ENCODE measurements at places on chromosomes 2 and 18.

DNA sequence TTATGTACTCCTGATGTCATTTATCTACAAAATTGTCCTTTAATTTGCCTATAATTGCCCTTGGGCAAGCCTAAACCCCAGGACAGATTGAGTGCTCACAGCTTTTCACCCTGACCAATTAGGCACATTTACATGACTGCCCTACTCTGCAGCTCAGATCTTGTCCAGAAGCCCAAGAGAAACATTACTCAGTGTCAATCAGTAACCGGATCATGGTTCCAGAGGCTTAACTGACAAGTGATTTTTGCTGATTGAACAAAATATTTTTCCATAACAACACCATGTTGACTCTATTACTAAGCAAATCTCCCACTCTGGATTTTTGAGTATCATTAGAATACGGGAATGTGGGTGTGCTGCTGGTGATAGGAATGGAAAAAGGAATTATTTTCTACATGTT lies 465.4 kb upstream of the TNP1 start:
- DNase-seq: no peak

DNA sequence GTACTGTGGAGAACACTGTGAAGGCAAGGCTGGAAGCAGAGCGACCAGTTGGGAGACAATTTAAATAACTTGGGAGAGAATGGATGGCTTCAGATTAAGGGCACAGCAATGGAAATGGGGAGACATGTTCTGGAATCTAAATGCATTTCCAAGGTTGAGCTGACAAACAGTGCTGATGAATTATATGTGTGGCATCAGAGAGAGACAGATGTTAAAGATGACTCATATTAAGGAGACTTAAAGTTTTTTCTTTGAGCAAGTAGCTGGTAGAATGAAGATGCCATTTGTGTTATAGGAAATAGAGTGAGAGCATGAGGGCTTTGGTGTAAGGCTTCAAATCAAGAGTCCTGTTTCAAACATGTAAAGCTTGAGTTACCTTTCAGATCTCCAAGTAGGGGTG lies 441.8 kb downstream of the SETBP1 start:
- DNase-seq: no peak

DNA sequence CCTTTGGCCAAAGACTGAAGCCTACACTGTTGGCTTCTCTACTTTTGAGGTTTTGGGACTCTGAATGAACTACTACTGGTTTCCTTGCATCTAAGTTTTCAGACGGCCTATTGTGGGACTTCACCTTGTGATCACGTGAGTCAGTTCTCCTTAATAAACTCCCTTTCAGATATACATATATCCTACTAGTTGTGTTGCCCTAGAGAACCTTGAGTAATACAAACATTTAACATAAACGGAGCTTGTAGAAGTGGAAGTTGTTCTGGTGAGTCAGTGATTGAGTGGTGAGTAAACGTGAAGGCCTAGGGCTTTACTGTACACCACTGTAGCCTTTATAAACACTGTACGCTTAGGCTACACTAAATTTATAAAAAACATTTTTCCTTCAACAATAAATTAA lies 107.2 kb upstream of the CDH2 start:
- DNase-seq: no peak

- DNase-seq: no peak
Observed at GRCh38 chr18:75209951-75210258, 692 bp upstream of the TSHZ1 start.

GRCh38 chr2:195824478-195824877 lies 167.5 kb downstream of the SLC39A10 start:
- no peak for DNase-seq

- DNase-seq: no peak
Observed at GRCh38 chr2:60641811-60642788, 88.6 kb upstream of the BCL11A start.

DNA sequence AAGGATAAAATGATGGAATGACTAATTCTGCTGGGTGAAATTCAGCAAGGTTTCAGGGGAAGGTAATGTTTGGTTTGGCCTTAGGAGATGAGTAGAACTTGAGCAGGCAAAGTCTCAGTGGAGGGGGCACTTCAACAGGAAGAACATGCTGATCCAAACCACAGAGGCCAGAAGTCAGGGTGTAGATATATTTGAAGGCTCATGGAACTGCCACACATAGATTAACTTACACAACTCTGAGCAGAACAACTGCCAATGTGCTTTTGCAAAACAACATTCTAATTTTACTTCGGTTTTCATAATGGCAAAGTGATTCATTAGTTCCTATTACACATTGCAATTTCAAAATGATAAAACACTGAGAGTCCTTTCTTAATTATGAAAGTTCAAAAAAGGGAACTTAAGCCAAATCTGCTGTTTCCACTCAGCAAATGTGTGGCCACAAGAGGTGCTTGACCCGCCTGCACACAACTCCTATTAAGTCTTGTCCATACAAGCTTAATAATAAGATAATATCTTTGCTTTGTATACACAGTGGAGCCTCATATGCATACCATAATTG lies 284.8 kb downstream of the MREG start:
- DNase-seq: no peak

DNA sequence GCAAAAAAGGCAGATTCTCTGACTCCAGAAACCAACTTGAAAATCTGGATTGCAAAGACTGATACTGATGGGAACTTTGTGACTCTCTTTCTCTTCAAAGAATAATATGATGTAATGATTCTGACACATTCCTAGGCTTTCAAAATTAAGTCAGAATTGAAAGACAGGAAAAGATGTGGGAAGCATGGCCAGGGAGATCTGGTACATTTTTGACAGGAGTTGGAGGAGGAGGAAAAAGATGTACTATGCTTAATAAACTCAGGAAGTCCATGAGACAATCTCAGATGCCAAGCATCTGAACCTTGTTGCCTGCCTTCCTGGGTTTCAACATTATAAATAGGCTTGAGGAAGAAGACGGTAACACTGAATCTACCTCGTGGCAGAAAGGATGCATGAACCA lies 34.2 kb downstream of the KLF7 start:
- DNase-seq: no peak

- no peak for DNase-seq
Observed at GRCh38 chr18:24559526-24559925, 99.1 kb downstream of the HRH4 start.

- no peak for DNase-seq
Observed at GRCh38 chr2:26086155-26086637, 52.3 kb downstream of the RAB10 start.

- no peak for DNase-seq
Observed at GRCh38 chr18:39721712-39722111, 2156.1 kb upstream of the CELF4 start.

DNA sequence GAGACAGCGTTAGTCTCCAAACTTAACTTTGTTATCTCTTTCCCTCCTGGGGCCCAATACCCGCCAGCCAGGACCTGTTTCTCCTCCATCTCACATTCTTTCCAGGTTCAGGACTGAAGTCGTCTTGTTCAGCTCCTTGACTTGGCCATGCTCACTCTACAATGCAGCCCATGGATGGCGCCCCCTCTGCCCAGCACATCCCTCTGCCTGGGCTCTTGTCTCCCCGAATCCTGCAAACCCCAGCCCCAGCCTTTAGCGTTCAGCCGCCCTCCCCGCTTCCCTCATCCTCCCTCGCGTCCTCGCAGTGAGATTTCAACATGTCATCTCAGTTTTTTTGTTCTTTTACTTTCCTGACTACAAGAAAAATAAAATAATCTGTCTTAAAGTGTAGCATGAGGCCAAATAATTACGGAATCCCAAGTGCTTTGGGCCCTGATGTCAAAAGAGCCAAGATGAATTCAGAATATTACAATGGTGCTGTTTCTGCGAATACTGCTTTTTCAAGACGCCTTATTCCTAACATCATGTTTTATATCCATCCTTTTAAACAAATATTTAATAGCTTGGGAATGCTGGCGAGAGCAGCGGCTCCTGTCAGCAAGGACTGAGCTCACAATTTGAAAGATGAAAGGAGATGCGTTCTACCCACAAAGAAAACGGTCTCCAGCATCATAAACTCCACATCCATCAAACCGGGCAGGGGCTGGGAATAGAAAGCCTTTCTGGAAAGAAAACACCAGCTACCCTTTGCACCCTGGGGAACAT lies 1.0 kb downstream of the FAM178B start:
- no peak for DNase-seq

GRCh38 chr2:51003345-51004192 lies 28.4 kb downstream of the NRXN1 start:
- no peak for DNase-seq

GRCh38 chr2:15271941-15272542 lies 289.1 kb downstream of the NBAS start:
- no peak for DNase-seq

GRCh38 chr18:35019933-35020332 lies 21.3 kb upstream of the MAPRE2 start:
- no peak for DNase-seq

DNA sequence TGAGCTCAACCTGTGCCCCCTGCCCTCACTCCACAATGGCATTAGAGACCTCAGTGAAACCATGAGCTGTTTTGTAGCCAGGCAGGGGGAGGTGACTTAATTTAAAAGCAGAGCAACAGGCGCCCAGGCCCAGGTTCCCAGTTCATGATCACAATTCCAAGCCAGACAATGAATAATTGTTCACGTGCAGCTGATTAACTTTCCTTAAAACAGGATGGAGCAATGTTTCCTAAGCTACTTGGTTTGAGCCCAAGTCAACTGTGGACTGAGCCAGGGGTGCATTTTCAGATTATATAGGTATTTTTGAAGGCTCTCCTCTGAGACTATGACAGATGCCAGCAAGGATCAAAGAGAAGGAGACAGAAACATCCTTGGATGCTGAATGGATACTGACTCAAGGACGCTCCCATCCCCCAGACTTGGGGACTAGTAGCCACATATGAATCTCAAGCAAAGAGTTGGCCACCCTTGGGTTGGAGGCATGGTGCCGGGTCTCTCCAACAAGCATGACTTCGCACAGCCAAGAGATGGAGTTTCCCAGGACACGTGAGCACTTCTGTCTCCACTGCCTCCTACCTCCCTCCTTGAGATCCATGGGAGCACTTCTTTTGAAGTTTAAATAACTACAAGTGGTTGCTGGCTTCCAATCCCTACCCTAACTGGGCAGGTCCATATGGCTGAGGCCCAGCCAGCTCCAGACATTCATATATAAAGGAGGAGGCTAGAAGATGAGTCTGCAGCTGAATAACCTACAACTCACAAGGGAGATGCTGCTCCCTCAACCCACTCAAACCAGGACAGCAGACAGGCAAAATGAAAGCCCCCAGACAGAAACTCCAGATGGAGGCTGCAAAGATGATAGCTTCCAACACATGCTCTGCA lies 12.7 kb downstream of the SMAD7 start:
- DNase-seq: no peak

DNA sequence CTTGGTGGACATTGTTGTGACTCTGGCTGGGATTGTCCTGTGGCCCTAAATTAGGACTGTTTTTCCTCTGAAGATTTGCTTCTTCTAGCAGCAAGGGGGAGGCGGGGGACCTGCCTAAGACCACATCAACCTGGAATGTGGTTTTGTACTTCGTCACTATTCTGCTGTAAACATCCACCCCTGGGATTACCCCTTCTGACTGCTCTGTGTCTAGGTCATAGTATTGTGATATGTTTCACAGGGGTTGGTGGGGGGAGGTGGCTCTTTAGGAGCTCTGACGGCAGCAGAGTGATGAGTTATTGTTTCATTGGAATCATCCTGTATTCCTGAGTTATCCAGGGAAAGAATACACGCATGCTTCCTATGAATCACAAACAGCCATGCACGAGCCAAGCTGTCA lies 226.4 kb upstream of the MYT1L start:
- DNase-seq: no peak

DNA sequence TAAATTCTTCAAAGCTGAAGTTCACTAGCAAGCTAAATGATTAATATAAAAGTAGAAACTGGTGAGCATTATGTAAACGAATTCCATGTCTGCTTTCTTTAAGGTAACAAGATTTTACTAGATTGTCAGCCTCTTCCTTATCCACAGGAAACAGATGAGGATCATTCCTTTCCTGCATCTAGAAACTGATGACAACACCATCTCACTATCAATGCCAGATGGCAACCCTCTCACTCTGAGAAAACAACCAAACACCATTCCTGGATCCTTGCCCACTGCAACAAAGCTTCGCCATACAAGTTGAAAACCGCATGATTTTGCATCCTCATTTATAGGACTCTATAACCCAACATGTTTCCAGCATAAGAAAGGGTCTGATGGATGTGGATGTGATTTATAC lies 122.9 kb downstream of the ZNF521 start:
- DNase-seq: no peak

- no peak for DNase-seq
Observed at GRCh38 chr2:240532031-240532775, 25.6 kb downstream of the ANKMY1 start.

GRCh38 chr18:78836838-78837237 lies 142.8 kb upstream of the SALL3 start:
- no peak for DNase-seq

GRCh38 chr2:58598171-58598570 lies 357.0 kb upstream of the FANCL start:
- DNase-seq: no peak

DNA sequence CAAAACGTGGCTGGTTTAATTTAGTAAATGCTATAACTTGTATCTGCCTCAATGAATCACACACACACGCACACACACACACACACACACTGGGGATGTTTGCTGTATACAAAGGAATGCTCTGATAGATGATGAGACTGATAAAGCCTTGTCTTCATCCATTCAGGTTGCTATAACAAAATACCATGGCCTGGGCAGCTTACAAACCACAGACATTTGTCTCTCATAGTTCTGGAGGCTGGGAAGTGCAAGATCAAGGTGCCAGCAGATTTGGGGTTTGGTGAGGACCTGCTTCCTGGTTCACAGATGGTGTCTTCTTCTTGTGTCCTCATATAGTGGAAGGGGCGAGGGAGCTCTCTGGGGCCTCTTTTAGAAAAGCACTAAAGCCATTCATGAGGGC lies 149.5 kb upstream of the HDAC4 start:
- no peak for DNase-seq

- DNase-seq: no peak
Observed at GRCh38 chr2:136966485-136966884, 201.1 kb downstream of the THSD7B start.

- DNase-seq: no peak
Observed at GRCh38 chr2:101528501-101528900, 53.6 kb upstream of the RFX8 start.

DNA sequence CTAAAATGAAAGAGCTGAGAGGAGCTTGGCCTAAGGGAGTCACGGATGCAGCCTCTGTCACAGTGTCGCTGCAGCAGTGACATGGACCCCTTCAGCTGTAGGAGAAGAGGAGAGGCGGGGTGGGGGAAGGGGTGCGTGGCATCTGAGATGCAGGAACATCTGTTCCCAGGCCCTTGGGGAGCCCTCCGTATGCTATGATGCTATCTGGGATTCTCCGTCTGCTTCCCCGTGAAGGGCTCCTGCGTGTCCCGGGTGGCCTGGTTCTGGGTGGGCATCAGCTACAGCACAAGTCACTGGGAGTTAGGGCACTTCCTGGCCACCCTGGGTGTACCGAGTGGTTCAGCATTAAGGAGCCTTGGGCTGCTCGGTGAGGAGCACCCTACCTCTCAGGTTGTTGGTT lies 35.6 kb upstream of the B3GNT7 start:
- no peak for DNase-seq

All from stimulated activated CD8-positive, alpha-beta memory T cell treated with anti-CD3 and anti-CD28 coated beads, Interleukin-7, amount 100 ng/mL, for 48 hours (primary cell).